ENCODE measurements at places on chromosomes 2 and 18.

- DNase-seq: no peak
Measured at GRCh38 chr2:23327416-23327815, 57.6 kb upstream of the KLHL29 start.

- no peak for DNase-seq
Measured at GRCh38 chr2:110100480-110100879, 15.1 kb downstream of the MALL start.

GRCh38 chr2:36487947-36488346 lies 110.0 kb downstream of the FEZ2 start:
- no peak for DNase-seq

DNA sequence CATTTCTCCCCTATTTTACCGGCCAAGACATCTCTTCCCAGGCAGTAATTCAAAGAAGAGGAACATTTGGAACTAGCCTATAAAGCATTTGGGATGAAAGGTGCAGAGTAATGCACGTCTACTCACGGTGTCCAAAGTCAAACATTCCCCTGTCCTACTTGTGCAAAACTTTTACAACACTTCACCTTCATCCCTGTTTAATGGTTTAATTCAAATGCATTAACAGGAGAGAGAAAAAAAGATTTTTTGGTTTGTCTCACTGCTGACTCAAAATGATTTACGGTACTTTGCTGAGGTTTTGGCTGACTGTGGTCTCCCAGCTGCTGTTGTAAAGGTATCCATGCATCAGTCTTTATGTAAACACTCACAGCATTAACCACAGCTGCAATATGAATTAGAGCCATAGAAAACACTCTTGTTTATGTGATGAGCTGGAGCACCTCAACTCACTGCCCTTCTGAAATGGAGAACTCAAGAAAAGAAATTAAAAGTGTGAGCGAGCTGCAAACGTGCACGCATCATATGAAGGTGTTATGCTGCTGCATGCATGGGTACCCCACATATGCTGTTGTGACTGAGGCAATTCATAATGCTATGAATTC lies 220.5 kb downstream of the PIEZO2 start:
- no peak for DNase-seq

DNA sequence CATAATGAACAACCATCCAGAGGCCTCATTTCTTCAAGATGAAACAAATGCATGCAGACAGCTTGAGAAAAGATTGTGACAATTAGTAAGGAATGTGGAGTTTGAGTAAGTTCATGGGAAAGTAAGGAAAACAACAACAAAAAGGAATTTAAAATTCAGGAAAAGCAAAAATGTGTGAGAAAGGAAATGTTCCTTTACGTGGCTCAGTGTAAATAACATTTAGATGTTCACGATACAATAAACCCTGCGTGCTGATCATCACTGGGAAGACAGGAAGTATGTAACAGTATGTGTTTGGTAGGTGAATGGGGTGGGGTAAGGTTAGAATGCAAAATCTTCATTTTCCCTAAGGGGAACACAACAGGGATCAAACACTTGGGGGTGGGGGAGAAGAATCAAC lies 72.7 kb downstream of the TRIP12 start:
- DNase-seq: no peak

DNA sequence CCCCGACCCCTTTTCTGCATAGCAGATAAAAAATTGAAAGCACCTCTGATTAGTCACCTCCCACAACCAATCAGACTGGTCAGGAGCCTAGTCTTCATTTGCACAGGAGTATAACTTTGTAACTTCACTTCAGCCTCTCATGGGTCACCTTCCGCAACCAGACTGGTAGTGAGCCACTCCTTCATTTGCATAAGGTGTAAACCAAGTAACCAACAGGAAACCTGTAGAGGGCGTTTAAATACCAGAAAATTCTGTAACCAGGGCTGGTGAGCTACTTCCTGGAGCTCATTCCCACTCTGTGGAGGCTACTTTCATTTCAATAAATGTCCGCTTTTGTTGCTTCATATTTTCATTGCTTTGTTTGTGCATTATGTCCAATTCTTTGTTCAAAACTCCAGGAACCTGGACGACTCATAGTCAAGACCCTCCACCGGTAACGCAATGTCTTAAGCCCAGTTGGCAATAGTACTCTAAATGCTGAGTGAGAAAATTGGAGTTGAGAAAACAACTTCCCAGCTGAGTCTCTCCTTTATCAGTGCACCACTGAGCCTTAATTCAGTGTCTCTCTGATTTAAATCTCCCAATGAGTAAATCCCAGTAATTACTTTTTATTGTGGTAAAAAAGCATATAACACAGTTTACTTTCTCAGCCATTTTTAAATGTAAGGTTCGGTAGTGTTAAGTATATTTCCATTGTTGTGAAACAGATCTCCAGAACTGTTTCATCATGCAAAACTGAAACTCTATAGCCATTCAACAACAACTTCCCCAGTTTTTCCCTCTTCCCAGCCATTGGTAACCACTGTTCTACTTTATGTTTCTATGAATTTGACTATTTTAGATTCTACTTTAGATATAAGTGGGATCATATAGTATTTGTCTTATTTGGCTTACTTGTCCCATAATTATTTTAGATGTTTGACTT lies 392.7 kb upstream of the SLC8A1 start:
- no peak for DNase-seq

GRCh38 chr2:210480079-210480478 lies 3.5 kb upstream of the LANCL1 start:
- no peak for DNase-seq
